ENCODE measurements at places on chromosomes 2 and 18.

GRCh38 chr18:70382017-70382416, 93.2 kb downstream of the SOCS6 start:
- no peaks in the 10 kb centered on the region for H3K36me3 ChIP-seq
- H3K27me3 ChIP-seq, result no peaks in the 10 kb centered on the region
- DNase-seq, result no peak

DNA sequence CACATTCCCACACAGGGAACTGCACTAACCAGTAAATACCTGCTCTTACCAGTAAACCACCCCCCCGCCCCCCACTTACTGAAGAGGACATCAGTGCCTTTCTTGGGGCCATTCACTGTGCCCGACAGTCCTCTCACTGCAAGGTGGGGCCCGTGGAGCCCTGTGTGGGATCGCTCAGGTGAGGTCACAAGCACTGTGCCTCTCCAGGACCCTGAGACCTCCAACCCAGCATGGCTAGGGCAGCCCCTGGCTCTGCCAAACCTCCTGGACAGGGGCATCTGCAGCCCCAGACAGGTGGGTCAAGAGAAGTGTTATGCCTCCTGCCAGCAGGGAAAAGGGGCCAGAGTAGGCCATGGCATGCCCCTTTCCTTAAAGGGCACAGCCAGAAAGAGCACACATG, 6.7 kb upstream of the NEURL3 start:
- no peaks in the 10 kb centered on the region for H3K27me3 ChIP-seq
- H3K4me3 ChIP-seq, result no peak overlapping the region
- peaks cover 16% of the 10 kb centered on the region for H3K4me1 ChIP-seq
- no peaks in the 10 kb centered on the region for H3K36me3 ChIP-seq
- DNase-seq, result no peak

- no peak overlapping the region for H3K27ac ChIP-seq
- no peak overlapping the region for H3K4me3 ChIP-seq
- no peaks in the 10 kb centered on the region for H3K27me3 ChIP-seq
- H3K4me1 ChIP-seq, result no peaks in the 10 kb centered on the region
Observed at GRCh38 chr2:192700934-192701333, 506.2 kb upstream of the TMEFF2 start.

- DNase-seq, result no peak
- H3K4me3 ChIP-seq, result no peak overlapping the region
- H3K36me3 ChIP-seq, result no peaks in the 10 kb centered on the region
- H3K4me1 ChIP-seq, result no peaks in the 10 kb centered on the region
- H3K27me3 ChIP-seq, result no peaks in the 10 kb centered on the region
- H3K27ac ChIP-seq, result no peak overlapping the region
Observed at GRCh38 chr2:65586516-65586915, 154.1 kb upstream of the SPRED2 start.

- no peaks in the 10 kb centered on the region for H3K36me3 ChIP-seq
- no peak overlapping the region for H3K27ac ChIP-seq
- H3K27me3 ChIP-seq, result no peaks in the 10 kb centered on the region
Observed at GRCh38 chr2:204012072-204012653, 75.6 kb downstream of the ICOS start.

- DNase-seq, result no peak
- H3K36me3 ChIP-seq, result no peaks in the 10 kb centered on the region
- H3K27ac ChIP-seq, result no peak overlapping the region
- no peaks in the 10 kb centered on the region for H3K27me3 ChIP-seq
- no peak overlapping the region for H3K4me3 ChIP-seq
Observed at GRCh38 chr18:55475916-55476315, 112.1 kb downstream of the TCF4 start.

DNA sequence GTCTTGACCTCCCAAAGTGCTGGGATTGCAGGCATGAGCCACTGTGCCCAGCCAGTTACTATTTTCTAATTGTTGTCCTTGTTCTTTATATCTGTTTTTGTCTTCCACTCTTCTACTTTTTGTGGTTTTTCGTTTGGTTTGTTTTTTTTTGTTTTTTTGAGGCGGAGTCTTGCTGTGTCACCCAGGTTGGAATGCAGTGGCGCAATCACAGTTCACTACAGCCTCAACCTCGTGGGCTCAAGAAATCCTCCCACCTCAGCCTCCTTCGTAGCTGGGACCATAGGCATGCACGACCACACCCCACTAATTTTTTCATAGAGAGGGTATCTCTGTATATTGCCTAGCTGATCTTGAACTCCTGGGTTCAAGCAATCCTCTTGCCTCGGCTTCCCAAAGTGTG, 100.7 kb downstream of the EHBP1 start:
- H3K4me1 ChIP-seq, result peaks cover 7% of the 10 kb centered on the region
- H3K4me3 ChIP-seq, result no peak overlapping the region
- no peaks in the 10 kb centered on the region for H3K27me3 ChIP-seq
- no peaks in the 10 kb centered on the region for H3K36me3 ChIP-seq
- no peak overlapping the region for H3K27ac ChIP-seq

DNA sequence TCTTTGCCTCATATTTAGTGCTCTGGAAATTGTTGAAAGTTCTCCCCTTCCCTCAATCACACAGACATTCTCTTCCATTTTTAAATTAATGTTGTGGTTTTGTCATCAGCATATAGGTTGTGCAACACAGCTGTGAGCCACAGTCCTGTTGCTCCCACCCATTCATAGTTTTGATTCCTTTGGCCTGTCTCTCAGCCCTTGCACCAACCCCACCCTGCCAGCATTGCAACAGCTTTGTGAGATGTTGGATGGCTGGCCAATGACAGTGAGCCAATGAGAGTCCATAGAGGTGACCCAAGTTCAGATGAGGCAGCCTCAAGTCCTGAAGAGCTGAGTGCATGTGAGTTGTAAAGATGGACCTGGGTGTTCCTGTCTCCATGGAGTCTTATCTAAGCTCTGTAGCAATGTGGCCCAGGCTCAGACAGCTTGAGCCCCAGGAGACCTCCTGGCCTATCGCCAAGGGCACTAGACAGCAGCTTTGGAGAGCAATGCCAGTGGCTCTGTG, 775.5 kb downstream of the RNF144A start:
- no peaks in the 10 kb centered on the region for H3K27me3 ChIP-seq
- no peak for DNase-seq
- no peaks in the 10 kb centered on the region for H3K36me3 ChIP-seq
- no peak overlapping the region for H3K27ac ChIP-seq
- H3K4me3 ChIP-seq, result no peak overlapping the region

GRCh38 chr2:16257322-16258028, 317.1 kb downstream of the MYCN start:
- H3K4me1 ChIP-seq, result no peaks in the 10 kb centered on the region
- H3K4me3 ChIP-seq, result no peak overlapping the region
- no peak overlapping the region for H3K27ac ChIP-seq
- H3K36me3 ChIP-seq, result no peaks in the 10 kb centered on the region
- no peaks in the 10 kb centered on the region for H3K27me3 ChIP-seq

- no peak overlapping the region for H3K4me3 ChIP-seq
- DNase-seq, result no peak
Observed at GRCh38 chr2:99476629-99477028, 13.2 kb downstream of the REV1 start.

DNA sequence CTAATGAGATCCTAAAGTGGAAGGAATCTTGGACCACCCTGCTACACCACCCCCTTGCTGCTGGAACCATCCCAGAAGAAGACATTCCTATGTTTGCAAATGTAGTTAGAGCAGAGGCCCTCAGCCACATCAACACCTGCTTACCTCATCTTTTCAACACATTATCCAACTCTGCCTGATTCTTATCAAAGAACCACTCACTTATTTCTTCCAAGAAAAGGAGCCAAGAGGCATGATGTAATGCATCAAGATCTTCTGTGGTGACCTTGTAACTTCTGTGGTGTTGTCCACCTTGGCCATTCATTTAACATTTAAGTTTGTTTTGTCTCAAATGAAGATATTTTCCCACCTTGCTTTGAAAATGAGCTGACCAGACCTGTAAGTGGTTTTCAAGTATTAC, 338.1 kb downstream of the CTNNA2 start:
- no peaks in the 10 kb centered on the region for H3K27me3 ChIP-seq
- H3K4me3 ChIP-seq, result no peak overlapping the region
- no peak overlapping the region for H3K27ac ChIP-seq
- no peak for DNase-seq

GRCh38 chr2:174711206-174711605, 53.1 kb downstream of the CHRNA1 start:
- peaks cover 7% of the 10 kb centered on the region for H3K27me3 ChIP-seq
- DNase-seq, result no peak
- no peaks in the 10 kb centered on the region for H3K36me3 ChIP-seq
- H3K27ac ChIP-seq, result no peak overlapping the region
- no peak overlapping the region for H3K4me3 ChIP-seq

DNA sequence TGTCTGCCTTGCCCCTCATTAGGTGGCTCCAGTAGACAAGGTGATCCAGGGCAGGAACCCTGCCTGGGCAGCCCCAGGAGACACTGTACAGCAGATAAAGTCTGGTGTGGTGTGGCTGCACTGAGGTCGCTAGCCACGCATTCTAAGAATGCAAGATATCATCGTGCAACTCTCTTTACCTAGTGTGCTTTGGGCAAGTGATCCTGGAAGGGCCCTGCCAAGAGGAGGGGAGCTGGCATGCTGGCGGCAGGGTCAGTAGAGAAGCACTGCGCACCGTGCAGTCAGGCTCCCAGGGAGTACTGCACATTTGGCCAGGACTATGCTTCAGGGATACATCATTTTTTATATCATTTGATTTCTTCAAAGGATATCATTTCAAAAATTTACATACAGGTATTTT, 195.3 kb upstream of the SMAD2 start:
- H3K4me3 ChIP-seq, result no peak overlapping the region
- H3K36me3 ChIP-seq, result no peaks in the 10 kb centered on the region
- H3K27ac ChIP-seq, result no peak overlapping the region
- H3K4me1 ChIP-seq, result no peaks in the 10 kb centered on the region
- DNase-seq, result no peak

- no peak for DNase-seq
- H3K27ac ChIP-seq, result no peak overlapping the region
- no peaks in the 10 kb centered on the region for H3K36me3 ChIP-seq
- H3K27me3 ChIP-seq, result no peaks in the 10 kb centered on the region
Observed at GRCh38 chr18:62767836-62768557, 52.7 kb downstream of the PHLPP1 start.

Data from MM.1S (cell line).